Pancreas (tissue), 10 donors: ENCODE measurements at places on chromosomes 2 and 18. TPM values are rescaled to one million over a fixed set of nuclear protein-coding genes. Genes with fewer than 3 reads are reported as not detected.

DNA sequence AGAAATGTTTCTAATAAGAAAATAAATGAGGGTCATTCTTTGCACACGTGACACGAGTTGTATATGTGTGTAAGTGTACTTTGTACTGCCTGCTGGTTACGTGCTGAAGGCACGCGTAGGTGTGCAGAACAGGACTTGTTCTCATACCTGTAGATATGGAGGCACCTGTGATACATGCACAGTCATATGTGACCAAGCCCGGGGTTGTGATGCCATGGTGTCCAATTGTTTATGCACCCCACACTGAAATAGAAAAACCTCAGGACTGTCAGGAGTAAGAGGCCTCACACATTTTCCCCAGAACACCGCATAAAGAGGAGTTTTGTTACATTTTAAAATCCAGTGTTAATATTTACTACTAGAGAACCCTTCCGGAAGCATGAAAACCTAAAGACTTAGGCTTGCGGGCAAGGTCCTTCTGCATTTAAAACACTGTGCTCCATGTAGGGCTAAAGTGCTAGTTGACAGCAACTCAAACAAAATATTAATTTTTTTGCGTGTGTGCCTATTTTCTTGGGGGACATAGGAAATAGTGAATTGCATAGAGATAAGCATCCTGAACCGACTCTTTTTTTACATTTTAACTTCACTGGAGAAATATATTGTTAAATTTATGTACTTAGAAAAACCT is 9.3 kb downstream of the TSHZ1 start:
- DNase-seq, result no peak

DNA sequence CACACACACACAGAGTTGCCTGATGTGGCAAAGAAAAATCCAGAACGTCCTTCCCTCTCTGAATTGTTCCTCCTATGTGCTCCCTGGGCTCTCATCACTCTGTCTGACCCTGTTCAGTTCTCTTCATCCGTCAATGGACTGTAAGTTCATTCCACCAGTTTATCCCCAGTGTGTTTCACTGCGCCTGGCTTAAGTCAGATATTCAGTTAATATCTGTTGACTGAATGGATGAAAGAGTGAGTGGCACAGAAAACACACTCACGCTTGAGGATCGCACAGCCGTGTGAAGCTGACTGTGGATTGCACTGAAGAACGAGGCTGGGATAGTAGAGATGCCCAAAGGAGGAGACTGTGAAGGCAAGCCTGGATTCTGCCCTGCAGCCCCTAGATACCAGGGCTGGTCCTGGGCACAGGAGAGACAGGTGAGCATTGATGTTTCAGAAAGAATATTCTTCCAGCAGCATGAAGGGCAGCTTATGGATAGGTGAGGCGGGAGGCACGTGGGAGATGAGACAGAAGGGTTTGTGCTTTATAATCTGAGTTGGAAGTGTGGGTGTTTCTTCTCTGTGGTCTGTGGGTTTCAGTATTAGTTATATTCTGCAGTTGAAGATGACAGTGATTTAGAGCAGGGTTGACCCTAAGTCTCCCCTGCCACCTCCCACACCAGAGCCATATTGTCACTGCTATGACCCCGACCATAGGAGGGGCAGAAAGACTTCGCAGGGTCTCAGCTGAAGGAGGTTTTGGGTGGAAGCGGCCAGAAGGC is 129.9 kb downstream of the SOCS6 start:
- DNase-seq, result no peak

GRCh38 chr2:136962105-136962725 is 196.9 kb downstream of the THSD7B start:
- DNase-seq, result no peak

DNA sequence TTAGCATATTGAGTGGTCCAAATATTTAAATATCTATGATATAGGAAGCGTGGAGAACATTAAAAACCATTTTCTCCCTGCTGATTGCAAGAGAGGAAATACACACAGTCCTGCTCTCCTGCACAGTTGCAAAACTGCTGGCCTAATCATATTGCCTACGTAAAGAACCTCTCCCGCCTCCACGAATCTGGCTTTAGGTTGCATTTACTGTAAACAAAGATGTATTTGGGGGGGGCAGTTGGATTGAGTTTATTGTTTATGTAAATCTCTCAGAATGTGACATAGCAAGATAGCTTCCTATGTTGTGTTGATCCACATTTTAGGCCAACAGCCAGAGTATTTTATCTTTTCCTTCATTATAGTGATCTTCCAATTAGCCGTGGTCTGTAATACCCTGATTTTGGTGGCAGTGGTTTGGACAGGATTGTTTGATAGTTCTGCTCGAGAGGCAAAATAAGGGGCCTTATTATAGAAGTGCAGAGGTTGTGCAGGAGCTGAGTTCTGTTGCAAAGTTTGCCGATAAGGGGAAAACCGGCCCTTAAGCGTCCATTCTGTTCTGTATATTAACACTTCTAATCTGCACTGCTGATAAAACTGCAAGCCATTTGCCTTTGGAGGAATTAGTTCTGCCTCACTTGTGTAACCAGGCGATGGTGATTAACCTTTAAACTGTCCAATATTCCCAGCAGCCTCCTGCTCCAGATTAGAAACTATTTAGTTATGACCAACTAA is 101.6 kb upstream of the SIX3 start:
- no peak for DNase-seq

- DNase-seq, result no peak
Measured at GRCh38 chr2:233976690-233977294, 59.6 kb downstream of the TRPM8 start.

DNA sequence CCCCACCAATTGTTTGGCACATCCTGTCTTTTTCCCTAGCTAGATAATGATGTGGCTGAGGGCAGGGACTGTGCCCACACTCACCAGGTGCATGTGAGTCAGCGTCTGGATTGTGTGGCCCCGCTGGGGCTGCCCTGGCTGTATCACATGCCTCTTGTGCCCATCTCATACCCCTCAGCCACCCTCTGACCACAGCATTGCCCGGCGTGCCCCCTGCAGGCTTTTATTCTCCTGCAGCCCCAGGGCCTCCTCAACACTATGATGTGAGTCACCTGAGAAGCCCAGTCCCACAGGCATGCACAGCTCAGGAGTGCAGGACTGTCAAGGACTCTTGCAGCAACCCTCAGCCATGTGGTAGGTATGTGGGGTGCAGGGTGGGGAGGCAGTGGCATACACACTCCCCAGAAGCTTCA is 14.8 kb upstream of the STEAP3 start:
- no peak for DNase-seq

DNA sequence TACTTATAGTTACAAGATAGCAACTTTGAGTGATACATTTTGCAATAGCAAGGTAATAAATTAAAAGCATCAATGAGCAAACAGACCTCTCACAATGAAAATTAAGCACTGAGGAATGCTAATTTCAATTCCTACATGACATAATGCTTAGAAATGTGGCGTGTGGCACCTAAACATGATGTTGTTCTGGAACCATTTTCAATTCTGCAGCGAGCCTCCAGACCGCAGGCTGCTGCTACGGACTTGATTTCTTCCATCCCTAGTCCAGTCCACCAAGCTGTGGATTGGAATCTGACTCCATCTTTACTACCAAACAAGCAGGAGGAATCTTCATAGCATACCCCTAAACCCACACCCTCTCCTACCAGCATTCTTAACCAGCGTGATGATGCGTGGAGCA is 58.7 kb upstream of the ZNF397 start:
- DNase-seq, result no peak

DNA sequence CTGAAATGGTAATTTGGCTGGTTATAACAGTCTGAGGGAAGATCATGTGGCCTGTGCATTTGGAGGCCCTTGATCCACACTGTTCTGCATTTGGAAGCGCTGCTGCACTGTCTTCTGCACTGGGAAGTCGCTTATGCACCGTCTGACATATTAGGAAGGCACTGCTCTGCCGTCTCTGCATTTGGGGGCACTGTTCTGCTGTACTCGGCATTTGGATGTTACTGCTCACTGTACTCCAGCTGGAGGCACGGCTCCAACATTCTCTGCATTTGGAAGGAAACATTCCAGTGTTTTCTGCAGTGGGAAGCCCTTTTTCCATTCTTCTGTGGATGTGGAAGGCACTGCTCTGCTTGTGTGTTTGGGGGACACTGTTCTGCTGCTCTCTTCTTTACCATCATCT is 9.6 kb upstream of the PROM2 start:
- DNase-seq, result no peak

- no peak for DNase-seq
Measured at GRCh38 chr2:72062336-72062735, 85.3 kb downstream of the CYP26B1 start.

DNA sequence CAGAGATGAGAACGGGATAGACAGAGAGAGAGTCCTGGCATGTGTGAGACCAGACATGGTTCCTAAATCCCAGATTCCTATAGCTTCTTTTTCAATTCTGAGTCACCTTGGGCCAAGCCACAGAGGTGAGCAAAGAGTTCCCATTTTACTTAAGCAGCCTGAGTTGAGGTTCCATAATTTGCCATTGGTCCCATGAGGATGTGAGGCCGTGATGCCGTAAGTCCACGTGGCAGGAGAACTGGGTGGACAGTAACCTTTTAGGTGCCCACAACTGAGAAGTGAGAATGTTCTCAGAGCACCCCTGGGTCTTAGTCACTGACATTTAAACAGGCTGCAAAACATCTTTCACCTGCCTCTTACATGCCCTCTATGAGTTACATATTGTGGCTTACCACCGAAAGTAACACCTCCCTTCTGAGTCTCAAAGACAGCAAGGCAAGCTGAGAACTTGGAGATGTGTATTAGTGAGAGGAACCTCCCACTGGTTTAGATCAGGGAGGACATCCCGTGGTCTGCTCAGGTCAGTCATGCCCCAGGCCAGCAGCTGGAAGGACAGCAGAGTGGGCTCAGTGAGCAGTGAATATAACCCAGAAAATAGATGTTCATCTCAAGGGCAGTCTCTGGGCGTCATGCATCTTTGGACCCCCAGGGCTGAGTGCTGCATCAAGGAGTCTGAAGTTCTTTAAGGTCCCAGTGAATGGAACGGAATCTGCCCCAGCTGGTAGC is 127.9 kb upstream of the LGALSL start:
- DNase-seq, result no peak

GRCh38 chr18:69233465-69234054 is 167.1 kb upstream of the DOK6 start:
- DNase-seq, result no peak

GRCh38 chr2:36800381-36800780 is 103.9 kb downstream of the VIT start:
- DNase-seq, result no peak

DNA sequence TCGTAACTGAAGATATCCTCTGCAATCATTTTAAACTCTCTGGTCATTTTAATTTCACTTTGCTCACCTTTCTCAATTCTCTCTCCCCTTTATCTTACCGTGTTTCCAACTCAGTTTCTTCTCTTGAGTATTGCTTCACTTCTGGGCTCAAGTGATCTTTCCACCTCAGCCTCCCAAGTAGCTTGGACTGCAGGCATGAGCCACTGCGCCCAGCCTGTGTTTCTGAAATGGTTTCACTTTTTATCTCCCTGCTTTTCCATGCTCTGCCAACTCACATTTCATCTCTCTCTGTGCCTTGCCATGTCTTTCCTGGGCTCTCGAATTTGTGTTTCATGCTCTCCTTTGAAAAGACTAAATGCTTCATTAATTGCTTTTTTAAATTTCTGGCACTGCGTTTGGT is 30.5 kb upstream of the TMEM131 start:
- DNase-seq, result no peak

- no peak for DNase-seq
Measured at GRCh38 chr2:102110596-102111334, 31.8 kb upstream of the IL1R1 start.

- DNase-seq, result no peak
Measured at GRCh38 chr2:111039628-111040383, 80.9 kb upstream of the BCL2L11 start.

DNA sequence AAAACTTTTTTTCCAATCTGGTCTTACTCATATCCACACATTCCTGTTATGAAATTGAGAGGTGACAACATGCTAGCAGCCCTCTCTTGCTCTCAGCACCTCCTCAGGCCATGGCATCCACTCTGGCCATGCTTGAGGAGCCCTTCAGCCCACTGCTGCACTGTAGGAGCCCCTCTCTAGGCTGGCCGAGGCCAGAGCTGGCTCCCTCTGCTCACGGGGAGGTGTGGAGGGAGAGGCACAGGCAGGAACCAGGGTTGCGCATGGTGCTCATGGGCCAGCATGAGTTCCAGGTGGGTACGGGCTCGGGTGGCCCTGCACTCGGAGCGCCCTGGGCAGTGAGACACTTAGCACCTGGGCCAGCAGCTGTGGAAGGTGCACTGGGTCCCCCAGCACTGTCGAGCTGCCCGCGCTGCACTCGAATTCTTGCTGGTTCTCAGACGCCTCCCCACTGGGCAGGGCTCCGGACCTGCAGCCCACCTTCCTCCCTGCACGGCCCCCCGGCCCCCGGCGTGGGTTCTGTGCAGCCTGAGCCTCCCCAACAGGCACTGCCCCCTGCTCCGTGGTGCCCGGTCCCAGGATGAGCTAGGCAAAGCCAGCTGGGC is 1669.6 kb upstream of the CELF4 start:
- DNase-seq, result no peak

GRCh38 chr2:26363958-26364357 is 17.4 kb upstream of the ADGRF3 start:
- DNase-seq, result no peak

GRCh38 chr2:16194931-16195680 is 254.8 kb downstream of the MYCN start:
- DNase-seq, result no peak

DNA sequence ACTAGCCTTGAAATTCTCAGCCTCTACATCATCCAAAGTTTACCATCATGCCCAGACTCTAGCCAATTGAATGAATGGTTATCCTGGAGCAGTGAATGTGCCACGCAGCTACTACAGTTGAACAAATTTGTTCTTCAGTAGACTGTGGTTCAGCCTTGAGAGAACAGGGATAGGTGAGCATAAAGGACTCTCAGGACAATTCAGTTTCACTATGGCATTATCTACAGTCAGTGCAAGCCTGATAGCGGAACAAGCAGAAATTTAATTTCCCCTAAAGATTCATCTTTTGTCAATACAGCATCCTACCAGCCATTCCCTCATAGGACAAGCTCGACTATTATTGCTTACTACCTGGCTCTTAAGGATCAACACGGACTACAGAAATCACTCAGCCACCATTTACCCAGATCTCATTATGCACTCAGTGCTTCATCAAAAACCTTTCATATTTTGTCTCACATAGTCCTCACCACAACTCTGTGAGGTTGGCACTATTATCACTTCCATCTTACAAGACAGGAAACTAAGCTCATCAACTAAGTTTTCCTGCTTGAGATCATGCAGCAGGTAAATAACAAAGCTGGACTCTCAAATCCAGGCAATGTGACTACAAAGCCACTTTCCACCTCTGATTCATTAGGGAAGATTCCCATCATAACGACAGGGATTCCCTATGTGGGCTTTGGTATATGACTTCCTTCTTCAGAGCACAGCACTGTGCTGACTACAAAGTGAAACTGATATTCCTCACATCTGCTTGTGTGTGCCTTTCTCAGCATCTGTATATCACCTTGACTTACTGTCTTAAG is 181.5 kb upstream of the ACVR2A start:
- DNase-seq, result no peak

- no peak for DNase-seq
Measured at GRCh38 chr18:24790347-24790746, 329.9 kb downstream of the HRH4 start.

GRCh38 chr2:186589612-186590349 is at the start of gene ITGAV:
TSS of gene ITGAV (plus strand) at chr2:186590056. CDS start at chr2:186590339, 283 bp downstream.
- peak; percentile 93 for DNase-seq

- DNase-seq, result no peak
Measured at GRCh38 chr2:224180810-224181209, 141.7 kb upstream of the SERPINE2 start.

MAP3K19 gene
- not detected for polyA plus RNA-seq

EPB41L5 gene
- polyA plus RNA-seq, result 7.3 TPM

CDK15 gene
- 0.12 TPM for polyA plus RNA-seq

UPP2 gene
- not detected for polyA plus RNA-seq

SERPINB3 gene
- polyA plus RNA-seq, result not detected

GPR17 gene
- 0.35 TPM for polyA plus RNA-seq

MOGAT1 gene
- polyA plus RNA-seq, result not detected

MOB4 gene
- polyA plus RNA-seq, result 18.3 TPM
